ENCODE measurements at places on chromosomes 2 and 18.

DNA sequence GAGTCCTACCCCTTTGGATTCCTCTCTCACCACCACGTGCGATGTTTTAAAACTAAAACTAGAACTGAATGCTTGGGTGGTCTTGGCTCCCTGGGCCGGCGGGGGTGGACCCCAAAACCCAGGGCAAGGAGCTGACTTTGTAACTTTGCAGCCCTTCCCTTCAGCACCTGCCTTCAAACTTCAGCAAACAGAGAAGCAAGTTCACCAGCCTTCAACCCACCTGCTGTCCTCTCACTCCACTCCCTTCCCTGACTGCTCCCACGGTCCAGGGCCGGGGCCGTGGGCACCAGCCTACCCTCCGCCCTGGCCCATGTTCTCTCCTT, 54.5 kb downstream of the COL6A3 start:
- no peak for DNase-seq

DNA sequence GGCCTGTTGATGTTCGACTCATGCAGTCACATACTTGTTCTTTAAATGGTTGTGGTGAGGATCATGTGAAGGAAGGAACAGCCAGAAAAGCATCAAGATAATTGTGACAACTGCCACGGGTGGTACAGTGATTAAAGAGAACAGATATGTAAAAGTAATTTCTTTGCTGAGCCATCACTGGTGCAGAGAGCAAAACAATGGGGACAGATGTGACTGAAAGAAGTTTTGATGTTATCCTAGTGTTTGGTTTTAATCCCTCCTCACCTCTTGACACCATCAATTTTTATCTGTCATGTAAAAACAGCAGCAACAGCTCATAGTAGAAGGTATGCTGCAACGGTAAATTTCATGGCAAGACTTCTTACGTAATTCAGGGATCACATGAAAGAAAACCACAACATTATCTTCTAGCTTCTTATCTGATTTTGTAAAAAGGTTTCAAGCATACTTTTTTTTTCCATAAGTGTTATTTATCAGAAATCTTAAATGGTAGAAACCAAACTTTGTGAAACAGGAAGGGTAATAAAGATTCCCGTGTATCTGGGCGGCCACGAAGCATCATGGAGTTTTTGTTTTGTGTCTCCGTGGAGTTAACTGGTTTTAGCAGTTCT, 65.2 kb downstream of the PLCL1 start:
- no peak for DNase-seq

- no peak for DNase-seq
Observed at GRCh38 chr2:144516411-144516980, 3.4 kb downstream of the ZEB2 start.

DNA sequence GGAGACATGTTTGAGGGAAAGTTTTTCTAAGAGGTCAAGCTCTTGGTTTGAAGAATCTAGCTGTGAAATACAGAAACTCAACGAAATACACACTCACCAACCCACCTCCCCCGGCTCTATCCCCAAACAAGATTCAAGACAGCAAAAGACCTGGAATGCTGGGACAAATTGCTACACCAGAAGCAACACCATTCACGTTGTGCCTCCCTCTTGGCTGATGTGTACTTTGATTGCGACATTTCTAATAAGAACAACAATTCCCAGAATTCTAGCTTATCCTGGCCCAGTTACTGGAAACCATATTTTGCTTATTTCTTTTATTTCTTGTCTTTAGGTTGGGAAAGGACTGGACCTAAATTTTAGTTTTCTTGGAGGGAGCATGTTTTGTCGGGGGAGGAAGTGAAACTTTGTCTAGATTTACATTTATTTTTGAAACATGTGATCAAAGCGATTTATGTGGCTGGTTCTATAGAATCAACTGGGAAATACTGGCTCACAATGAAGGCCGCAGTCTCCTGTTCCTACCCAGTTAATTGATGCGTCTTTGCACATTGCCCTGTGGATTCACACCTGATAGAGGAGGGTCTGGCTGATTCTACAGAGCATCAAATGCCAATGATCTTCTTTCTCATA, 29.6 kb upstream of the LPIN1 start:
- DNase-seq = no peak

DNA sequence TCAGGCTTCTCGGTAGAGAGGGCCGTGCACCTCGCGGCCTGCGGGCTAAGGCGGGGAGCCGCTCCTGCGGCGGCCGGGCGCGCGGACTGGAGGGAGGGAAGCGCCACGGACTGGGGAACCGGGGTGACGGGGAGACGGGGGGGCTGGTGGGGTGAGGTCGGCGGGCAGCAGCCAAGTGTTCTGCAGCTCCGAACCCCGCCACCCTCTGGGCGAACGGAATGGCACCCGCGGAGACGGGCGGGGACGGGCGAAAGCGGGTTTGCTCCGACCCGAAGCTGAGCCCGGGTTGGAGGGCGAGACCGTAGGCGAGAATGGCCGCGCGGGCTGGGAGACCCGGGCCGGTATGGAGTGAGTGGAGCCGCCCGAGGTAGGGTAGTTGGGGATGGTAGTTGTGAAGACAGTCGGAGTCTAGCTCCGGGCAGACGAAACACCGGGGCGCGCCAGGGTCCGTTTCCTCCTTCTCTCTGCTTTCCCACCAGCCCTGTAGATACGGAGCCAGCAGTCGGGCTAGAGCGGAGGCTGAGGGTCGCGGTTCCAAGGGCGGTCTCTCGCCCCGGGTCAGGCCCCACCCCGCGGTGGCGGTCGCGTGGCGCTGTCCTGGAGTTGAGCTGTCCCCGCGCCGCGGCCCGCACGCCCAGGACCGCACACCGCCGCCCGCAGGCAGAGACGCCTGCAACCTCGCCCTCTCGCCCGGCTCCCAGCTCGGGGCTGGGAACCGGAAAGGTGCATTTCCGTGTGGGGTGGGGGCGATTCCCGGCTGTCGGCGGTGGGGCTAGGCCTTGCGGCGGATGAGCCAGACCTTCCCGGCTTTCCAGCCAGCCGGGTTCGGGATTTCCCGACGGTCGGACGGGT, 160.3 kb upstream of the SIX2 start:
- no peak for DNase-seq

GRCh38 chr2:30306522-30306921, 75.2 kb downstream of the LBH start:
- DNase-seq = no peak

- no peak for DNase-seq
Observed at GRCh38 chr18:41624460-41624859, 330.6 kb upstream of the PIK3C3 start.

- no peak for DNase-seq
Observed at GRCh38 chr2:120446236-120447126, 100.5 kb downstream of the INHBB start.

DNA sequence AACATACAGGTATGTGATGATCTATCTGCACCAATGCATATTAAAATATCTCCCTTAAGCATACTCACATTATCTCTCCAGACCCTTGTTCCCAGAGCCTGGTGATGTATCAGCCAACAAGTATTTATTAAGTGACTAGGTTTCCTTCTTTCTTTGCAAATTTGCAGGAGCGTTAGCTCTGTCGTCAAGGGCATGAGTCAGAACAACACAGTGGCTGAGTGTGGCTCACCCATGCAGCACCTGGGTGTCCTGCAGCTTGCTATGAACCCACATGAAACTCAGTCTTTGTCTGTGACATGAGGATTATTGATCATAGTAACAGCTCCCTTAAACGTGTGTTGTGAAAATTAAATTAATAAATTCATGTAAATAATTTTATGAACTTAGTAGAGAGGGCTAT, 96.6 kb downstream of the PIEZO2 start:
- DNase-seq = no peak

GRCh38 chr18:80167931-80168330, 58.9 kb downstream of the ADNP2 start:
- DNase-seq = no peak

GRCh38 chr2:241074901-241075540, 27.1 kb downstream of the MTERF4 start:
- no peak for DNase-seq

DNA sequence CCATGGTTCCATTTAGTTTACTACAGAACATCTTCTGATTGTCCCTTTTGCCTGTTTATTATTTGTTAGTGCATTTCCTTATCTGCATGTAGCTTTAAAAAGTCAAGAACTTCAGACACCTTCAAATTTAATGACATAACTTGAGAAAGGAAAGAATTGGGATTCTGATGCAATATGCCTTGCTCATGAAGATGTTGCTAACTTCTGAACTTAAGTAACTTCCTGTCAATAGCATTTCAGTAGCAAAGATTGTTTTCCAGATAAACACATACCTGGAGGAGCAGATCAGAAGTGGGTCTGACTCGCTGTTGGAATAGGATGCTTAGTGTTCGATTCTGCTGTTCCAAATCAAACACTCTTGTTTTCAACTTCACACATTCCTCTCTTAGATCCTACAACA, 190.2 kb upstream of the LYPD1 start:
- no peak for DNase-seq

- no peak for DNase-seq
Observed at GRCh38 chr2:232422051-232422450, 15.4 kb downstream of the ALPG start.

GRCh38 chr18:5972298-5972697, 77.0 kb upstream of the TMEM200C start:
- DNase-seq = no peak

- no peak for DNase-seq
Observed at GRCh38 chr18:4640349-4641012, 185.4 kb upstream of the DLGAP1 start.

DNA sequence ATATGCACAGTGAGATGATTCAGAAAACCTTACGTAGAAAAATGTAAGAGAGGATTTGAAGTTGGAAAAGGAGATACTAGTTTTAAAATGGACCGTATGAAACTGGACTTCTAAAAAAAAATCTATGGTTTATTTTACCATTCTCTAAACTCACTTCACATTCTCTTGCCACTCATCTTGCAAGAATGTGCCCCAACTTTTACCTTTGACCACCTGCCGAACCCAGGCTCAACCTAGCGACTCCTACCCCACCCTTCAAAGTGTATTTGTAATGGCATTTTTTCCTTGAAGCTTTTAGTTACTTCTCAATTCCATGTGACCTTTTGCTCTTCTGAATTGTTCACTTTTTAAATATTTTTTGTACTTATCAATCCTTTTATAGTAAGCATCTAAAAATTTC, 160.8 kb downstream of the PHLPP1 start:
- DNase-seq = no peak

DNA sequence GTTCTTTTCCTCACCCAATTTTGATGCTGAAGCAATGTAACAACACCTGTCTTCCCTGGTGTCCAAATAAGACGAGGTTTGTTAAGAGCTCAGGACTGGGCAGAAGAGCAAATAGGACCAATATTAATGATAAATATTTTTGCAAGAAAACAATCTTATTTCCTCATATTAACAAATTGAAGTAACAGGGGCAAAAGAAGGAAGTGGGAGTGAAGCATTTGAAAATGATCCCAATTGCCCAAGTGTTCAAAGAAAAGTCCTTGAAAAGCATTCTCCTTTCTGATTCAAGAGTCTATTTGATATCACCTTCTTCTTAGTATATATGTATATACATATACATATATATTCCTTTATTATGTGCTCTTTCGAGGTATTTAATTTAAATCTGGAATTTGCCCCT, 418.8 kb downstream of the ARHGAP15 start:
- DNase-seq = no peak

DNA sequence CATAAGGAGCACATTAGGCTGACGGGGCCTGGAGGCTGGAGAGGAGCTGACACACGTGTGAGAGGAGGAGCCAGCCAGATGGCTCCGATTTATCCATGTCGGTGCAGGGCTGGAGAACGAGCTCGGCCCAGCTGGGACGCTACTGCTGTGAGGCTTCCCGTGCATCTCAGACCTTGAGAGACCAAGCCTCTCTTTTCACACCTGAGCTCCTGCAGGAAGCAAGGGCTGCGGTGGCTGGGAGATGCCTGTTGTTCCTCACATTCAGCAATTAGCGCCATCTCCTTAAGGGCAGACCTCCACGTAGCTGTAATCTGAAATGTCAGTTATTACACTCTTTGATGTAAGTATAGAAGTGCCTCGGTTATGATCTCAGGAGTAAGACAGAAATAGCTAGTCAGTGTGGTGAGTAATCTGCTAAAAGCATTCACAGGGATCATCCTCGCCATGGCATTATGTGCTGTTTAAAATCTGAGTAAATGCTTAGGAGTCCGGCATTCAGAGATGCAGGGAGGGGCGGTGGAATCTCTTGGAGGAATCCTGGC, 107.9 kb downstream of the PRKCE start:
- no peak for DNase-seq

DNA sequence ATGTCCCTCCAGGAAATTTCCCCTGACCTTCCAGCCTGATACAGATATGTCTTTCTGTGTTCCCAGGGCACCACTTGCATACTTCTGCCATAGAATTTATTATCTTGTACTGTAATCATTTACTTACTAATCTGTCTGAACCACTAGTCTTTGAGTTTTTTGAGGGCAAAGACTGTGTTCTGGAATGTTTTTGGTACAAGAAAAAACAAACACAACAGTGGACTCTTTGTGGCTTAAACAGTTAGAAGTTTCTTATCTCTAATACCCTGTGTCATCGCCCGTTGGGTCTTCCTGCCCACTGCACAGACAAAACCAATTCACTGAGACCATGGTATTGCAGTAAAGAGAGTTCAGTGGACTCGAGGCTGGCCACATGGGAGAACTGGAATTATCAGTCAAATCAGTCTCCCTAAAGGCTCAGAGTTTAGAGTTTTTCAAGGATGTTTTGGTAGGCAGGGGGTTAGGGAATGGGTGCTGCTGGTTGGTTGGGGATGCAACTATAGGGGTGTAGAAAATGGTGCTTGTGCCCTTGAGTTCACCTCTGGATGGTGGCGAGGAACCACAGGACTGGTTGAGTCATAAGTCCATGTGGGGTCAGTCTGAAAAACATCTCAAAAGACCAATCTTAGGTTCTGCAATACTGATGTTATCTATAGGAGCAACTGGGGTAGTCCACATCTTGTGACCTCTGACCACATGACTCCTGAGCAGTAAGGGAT, 20.3 kb downstream of the RALB start:
- no peak for DNase-seq

DNA sequence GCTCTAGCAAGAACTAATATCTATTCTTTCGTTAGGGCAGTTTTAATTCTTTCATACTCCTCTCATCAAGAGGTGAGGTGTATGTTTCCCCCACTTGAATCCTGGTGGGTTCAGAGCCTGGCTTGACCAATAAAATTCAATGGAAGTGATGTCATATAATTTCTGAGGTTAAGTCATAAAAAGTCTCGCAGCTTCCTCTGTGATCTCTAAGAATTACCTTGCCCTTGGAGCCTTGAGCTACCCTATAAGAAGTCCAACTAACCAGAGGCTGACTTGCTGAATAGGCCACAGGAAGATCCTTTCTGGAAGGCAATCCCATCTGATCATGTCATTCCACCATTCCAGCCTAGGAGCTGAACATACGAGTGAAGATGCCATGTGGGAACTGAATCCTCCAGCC, 26.1 kb upstream of the INO80D start:
- DNase-seq = no peak

- no peak for DNase-seq
Observed at GRCh38 chr2:231223001-231223375, 24.6 kb downstream of the ARMC9 start.

GRCh38 chr2:46885376-46885775, 30.2 kb downstream of the MCFD2 start:
- DNase-seq = no peak

GRCh38 chr2:54577035-54577434, 120.9 kb downstream of the SPTBN1 start:
- DNase-seq = no peak

Measured in activated CD4-positive, alpha-beta T cell treated with anti-CD3 and anti-CD28 coated beads for 24 hours (primary cell).